IPS DF 19.7 (cell line): ENCODE measurements at places on chromosomes 5 and 9.

- DNase-seq, result no peak
Measured at GRCh38 chr5:172541099-172541772, 86.9 kb upstream of the SH3PXD2B start.

- DNase-seq, result no peak
Measured at GRCh38 chr5:68332556-68332955, 117.0 kb downstream of the PIK3R1 start.

GRCh38 chr9:112028242-112029221 lies 131.9 kb downstream of the UGCG start:
- no peak for DNase-seq

DNA sequence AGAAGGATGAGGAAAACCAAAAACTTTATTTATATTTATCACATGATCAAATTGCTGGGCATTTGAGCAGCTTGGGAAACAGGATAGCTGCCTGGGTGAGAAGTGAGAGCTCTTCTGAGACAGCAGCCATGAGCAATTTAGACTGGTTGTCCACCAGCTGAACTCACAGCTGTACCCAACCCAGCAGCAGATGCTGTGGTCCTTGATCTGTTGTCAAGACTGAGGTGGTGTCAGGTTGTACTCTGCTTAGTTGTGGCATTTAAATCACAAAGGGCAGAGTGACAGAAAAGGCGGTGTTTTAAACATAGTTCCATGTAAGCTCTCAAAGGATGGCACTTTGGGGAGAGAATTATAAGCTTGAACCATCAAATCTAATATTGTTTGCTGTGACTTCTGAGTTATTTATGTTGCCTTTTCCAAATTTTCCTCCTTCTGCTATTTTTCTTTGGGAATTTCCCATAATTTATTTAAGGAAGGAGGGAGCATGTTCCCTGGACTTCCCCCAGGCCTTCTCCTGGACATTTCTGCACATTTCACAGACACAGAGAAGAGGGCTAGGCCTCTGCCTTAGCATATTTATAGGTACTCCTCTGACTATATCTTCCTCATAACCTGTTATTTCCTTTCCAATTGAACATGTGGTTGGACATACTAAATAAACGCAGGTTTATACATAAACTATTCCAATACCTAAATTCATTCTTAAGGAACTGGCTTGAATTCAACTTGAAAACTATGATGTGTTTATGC lies 117.7 kb upstream of the FER start:
- no peak for DNase-seq

DNA sequence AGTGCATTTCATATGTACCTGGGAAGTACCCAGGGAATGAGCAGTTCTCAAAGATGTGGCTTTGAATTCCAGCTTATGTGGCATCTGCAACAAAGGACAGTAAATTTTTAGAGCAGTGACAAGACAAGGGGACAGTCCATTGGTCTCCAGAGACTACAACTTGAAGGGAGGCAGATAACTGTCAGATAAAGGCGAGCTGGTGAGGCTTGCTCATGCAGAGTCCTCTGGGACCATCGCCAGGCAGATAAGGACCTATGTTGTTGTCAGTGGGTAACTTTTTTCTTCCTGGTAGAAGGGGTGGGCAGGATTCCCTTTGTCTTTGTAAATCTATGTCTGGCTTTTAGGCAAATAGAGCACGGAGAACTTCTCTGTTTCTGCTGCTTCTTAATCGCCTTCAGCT lies 120.2 kb downstream of the ICE1 start:
- DNase-seq, result no peak

DNA sequence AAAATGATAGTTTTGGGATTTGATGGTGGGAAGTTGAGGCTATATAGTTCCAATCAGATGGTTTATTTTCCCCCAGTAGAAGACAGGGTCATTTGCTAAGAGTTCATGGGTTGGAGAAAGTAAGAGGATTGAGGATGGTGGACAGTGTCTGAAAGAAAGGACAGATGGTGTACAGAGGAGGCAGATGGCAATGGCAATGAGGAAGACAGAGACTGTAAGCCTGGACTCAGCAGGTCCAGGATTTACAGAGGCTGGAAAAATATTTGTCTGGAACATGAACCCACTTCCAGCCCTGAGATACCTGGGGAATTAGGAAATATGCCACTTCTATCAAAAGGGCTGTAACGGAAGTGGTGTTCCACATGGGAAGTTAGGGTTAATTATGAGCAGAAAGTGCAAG lies 84.5 kb downstream of the PCSK1 start:
- DNase-seq, result no peak

DNA sequence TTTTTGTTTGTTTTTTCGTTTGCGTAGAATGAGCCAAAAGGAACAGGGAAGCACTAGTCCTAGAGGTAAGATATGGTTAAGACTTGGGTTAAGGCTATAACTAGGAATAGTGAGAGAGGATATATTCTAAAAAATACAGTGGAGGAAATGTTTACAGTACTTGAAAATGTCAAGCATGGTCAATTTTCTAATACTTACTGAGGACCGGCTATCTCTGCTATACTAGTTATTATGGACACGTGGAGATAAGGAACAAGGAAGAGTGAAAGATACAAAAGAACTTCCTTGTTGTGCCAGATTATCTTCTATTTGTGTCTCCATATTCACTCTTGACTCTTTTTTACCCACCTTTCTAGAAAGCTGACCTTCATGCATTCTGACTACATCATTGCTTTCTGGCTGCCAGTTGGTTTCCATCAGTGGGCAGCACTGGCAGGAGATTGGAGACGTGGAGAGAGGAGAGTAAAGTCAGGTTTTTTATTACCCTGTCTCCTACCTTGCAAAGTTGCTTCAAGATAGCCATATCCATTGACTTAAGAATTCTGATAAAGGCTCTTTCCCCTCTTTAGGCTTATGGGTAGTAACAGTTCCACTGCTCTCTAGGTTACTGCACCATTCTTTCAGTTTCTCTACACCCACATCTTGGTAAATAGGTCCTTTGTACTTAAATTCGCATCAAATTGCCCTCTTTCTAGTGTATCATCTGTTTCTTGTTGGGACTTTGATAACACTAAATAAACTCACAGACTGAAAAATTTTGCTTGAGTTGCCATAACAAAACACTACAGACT lies 9.0 kb upstream of the RFX3 start:
- no peak for DNase-seq

- DNase-seq, result no peak
Measured at GRCh38 chr5:152084476-152084875, 159.8 kb upstream of the GLRA1 start.

GRCh38 chr5:17203329-17204132 lies 13.9 kb upstream of the BASP1 start:
- no peak for DNase-seq

GRCh38 chr9:95103281-95103771 lies 214.2 kb downstream of the FANCC start:
- DNase-seq, result no peak

GRCh38 chr9:118961857-118962256 lies 407.4 kb downstream of the BRINP1 start:
- DNase-seq, result peak; percentile 42

- no peak for DNase-seq
Measured at GRCh38 chr9:125280945-125281344, 19.3 kb downstream of the GAPVD1 start.

DNA sequence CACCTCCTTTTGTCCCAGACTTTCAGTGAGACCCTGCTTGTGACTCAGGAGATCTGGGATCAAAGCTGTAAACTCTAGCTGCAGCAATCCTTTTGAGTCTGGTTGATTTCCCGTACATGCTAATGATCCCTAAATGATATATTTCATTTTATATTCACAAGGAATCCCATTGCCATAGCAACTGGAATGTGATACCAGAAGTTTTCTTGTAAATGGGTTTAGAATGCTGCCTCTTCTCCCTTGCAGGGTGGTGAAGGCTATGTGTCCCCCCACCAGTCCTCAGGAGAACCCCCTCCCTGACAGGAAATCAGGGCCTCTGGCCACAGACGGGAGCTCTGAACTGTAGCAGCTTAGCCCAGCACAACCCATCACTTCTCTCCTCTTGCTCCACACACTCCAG lies 215.0 kb downstream of the FSTL4 start:
- DNase-seq, result no peak

- DNase-seq, result no peak
Measured at GRCh38 chr9:34694811-34695210, 3.7 kb upstream of the CCL19 start.

DNA sequence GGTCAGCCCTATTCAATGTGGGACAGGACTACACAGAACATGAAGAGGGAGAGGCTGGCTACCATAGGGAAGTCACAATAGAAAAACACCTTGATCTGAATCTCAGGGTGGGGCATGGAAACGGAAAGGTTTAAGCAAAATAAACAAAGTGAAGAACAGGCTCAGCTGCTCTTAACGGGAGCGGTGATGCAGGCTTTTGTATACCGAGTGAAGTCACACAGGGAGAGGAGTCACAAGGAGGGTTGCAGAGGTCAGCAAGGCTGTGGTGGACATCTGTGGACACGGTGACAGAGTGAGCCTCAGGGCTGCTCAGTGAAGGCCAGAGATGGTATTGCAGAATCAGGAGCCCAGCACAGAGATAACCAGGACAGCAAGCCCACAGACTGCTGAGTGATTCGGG lies 30.6 kb upstream of the SEMA4D start:
- no peak for DNase-seq

GRCh38 chr9:93678199-93679019 lies 102.0 kb downstream of the PHF2 start:
- no peak for DNase-seq

DNA sequence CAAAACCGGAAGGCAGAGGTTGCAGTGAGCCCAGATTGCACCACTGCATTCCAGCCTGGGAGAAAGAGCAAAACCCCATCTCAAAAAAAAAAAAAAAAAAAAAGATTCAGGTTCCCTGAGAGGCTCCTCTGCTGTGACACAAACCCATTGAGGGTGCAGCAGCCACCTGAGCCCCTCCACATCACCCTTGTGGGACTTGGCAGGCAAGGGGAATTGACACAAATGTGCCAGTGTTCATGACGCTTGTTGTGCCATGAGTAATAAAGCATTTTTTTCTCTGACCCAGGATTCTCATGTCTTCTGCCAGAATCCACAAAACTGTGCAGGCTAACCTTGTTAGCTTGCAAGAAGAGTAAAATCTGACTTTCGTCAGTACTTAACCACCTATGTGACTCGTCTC lies 149.6 kb downstream of the TTC39B start:
- no peak for DNase-seq

GRCh38 chr5:59206132-59206581 lies 623.3 kb downstream of the RAB3C start:
- no peak for DNase-seq

DNA sequence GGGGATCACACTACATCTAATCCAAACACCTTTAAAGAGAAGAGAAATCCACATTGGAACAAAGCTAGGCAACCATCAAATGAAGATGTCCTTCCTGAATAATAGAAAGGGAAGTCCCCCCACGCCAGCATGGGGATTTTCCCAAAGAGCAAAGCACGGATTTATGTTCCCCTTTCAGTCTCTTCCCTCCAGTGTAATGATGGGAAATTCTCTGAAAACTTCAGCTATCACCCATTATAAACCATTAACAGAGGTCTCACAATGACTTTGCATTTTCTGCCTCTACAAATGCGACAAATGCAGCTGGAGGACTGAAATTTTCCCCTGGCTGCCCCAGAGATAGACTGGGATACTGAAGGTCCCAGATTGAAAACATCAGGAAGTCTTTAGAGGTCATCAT lies 368.7 kb downstream of the EFNA5 start:
- DNase-seq, result no peak

DNA sequence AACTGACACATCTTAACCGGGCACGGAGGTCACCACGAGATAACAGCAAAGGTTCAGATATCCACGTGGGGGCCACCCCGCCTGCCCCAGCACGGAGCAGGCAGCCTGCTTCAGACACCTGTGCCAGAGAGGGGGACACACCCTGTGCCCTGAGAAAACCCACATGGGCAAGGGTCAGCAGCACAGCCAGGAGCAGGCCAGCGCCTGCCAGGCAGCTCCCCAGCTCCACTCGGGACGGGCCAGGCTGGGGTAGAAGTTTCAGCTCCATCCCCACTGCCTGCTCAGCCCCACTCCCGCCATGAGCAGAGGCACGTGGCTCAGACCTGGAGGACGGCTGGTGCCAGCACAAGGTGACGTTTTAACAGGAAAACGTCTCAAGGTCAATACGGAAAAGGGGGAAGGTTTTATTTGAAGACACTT lies 22.2 kb downstream of the SLC12A7 start:
- no peak for DNase-seq

DNA sequence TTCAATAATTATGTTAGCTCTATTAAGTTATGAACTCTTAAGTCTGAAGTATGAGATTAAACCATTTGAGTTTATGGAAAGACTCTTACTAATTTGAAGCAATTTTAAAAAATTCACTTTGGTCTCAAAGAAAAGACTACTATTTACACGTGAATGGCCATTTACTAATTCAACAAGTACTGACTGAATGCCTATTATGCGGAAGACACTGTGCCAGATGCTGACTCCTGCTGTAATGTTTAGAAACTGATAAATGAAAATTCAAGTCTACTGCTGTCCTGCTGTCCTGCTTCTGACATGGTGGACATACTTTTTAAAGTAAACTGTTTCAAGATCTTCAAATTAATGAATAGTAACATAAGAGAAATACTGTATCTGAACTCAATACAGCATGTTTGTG lies 116.2 kb downstream of the MPDZ start:
- no peak for DNase-seq

- no peak for DNase-seq
Measured at GRCh38 chr9:21552244-21553170, 70.4 kb upstream of the IFNE start.

- DNase-seq, result no peak
Measured at GRCh38 chr5:59021837-59022514, 439.1 kb downstream of the RAB3C start.

GRCh38 chr9:88026118-88026479 lies 51.8 kb upstream of the CDK20 start:
- DNase-seq, result no peak

- DNase-seq, result no peak
Measured at GRCh38 chr5:117738571-117738970, 1163.9 kb upstream of the SEMA6A start.

GRCh38 chr5:129098488-129099183 lies 4.1 kb downstream of the ISOC1 start:
- DNase-seq, result no peak

DNA sequence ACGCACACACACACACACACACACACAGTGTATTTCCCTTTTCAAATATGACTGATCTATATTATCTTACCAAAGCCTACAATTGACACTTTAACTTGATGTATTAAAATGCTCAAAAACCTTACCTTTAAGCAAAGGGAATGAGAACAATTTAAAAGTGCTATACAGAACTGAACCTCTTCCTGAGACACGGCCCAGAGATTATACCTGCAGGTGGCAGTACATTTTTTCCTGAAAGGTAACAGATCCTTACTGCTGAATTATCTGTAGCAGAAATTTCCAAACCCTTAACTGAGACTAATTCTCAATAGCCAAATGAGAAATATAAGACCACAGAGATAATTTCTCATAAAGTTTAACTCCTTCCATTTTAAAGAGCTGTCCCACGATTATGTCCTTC lies 91.1 kb downstream of the MYO10 start:
- DNase-seq, result no peak

GRCh38 chr9:34085581-34086500 lies 37.2 kb upstream of the UBAP2 start:
- DNase-seq, result no peak
